ENCODE measurements at places on chromosomes 5 and 9.

GRCh38 chr9:73799446-73799845, 647.8 kb downstream of the ANXA1 start:
- no peak for DNase-seq

GRCh38 chr9:35832814-35833213, 3.8 kb downstream of the TMEM8B start:
- no peak for DNase-seq

DNA sequence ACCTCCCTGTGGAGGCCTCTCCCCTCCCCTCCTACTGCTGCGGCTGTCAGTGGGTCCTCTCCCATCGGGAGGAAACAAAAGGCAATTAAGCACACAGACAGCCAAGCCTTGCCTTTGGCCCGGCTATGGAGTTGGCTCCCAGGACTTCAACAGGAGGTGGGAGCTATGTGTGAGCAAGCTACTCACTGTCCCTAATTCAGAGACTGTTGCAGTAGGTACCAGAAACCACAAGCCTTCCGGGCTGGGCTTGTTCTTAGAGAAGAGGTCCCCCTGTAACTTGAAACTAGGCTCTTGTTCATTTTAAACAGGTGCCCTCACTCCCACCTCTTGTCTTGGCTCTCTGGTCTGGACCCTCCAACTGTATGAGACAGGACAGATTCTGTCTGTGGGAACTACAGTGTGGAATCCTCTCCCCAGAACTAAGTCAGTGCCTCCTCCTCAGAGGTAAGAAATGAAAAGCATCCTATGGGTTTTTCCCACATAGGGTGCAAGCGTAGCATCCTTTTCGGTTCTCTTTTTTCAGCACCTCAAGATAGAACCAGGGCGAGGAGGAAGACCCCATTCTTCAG, 561.1 kb downstream of the EBF1 start:
- no peak for DNase-seq

DNA sequence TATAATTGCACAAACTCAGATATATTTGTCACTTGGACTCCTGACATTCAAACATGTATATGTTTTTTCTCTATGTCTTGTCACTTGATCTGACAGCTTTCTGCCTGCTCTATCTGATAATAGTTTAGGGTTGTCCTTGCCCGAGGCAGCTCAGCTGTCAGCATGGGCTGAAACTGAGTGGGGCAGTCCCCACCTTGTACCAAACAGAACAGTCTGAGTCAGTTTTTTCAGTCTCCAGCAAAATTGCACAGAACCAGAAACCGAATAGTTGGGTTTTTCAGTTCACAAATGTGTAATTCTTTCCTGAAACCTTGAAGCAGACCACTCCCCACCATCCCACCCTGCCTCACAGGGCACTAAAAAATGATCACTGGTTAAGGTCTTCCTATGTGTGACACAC, 9.5 kb upstream of the HAND1 start:
- DNase-seq = no peak

GRCh38 chr5:62593331-62593730, 14.7 kb downstream of the LRRC70 start:
- DNase-seq = no peak

- no peak for DNase-seq
Measured at GRCh38 chr9:127411122-127411521, 13.1 kb upstream of the ZNF79 start.
